ENCODE measurements at places on chromosomes 1 and 21.

- DNase-seq: no peak
These were observed 25.7 kb upstream of the MACF1 start for GRCh38 chr1:39178541-39179431.

DNA sequence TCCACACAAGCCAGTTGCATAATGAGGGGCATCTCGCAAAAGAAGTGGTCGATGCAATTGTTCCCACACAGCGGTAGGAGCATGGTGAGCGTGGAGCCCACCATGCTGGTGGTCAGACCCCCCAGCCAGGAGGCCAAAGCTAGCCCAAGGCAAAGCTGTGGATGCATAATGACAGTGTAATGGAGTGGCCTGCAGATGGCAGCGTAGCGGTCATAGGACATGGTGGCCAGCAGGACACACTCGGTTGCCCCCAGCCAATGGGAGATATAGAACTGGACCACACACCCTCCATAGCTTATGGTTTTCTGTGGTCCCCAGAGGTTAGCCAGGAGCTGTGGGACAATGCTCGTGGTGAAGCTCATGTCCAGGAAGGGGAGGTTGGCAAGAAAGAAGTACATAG, 4.3 kb downstream of the OR2C3 start:
- no peak for DNase-seq

DNA sequence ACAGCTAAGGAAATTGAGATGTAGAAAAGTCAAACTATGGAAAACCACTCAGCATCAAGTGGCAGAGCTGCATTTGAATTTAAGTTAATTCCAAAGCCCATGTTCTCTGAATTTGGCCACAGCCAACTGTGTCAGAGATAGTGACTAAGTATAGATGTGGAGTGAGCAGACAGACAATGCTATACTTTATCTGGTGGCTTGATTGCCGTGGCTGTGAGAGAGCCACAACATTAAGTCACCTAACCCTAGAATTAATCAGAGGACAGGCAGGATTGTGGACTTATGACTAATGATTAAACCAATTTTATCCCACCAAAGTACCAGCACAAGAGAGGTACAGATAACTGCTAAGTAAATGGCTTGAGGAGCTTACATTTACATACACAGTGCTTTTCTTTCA, 209.8 kb downstream of the TPR start:
- no peak for DNase-seq

DNA sequence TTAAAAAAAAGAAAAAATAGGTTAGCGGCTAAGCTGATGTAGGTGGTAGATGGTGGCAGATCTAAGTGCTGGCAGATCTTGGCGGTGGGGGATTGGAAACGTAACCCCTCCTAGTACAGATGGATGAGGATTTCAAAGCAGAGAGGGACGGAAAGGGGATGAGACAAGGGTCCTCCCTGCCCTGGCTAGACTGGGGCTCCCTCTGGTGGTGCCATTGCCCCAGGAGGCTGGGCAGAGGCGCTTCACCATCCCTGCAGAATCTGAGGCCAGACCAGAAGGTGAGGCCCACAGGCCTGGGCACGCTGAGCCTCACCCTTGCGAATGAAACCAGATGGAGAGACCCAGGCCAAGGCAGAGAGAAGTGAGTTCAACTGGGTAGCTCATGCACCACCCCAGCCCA, 7.0 kb upstream of the PLEKHA6 start:
- no peak for DNase-seq

DNA sequence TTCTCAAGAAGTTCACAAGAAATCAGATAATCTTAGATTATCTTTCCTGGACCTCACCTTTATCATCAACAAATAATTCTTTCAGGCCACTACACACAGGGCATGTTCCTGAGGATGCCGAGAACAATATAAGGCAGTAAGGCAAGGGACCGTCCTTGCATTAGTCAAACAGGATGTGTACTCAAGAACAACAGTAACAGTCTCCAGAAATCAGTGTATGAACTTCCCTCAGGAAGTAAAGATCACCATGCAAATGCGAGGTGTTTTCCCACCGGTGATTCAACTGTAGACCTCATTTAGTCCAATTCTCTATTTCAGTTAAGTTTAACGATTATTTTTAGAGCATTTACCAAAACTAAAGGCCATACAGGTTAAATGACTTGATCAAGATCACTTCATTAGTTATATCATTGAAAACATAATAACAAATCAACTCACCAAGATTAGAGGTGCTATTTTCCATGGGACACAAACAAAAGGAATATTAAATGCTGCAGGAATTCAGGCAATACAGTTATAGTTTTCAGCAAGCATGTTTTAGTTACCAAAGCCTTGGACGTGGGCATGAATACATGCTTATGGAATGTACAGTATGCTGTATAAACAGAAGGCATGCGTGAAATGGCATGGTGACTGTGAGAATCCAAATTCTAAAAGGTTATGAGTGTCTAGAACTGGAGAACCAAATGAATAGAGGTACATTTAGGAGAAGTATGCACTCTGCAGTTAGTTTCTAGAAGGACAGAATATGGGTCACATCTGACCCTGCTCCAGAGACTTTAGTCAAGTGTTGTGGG, 145.2 kb downstream of the TNR start:
- no peak for DNase-seq

GRCh38 chr21:29379517-29380054, 80.9 kb downstream of the BACH1 start:
- no peak for DNase-seq

DNA sequence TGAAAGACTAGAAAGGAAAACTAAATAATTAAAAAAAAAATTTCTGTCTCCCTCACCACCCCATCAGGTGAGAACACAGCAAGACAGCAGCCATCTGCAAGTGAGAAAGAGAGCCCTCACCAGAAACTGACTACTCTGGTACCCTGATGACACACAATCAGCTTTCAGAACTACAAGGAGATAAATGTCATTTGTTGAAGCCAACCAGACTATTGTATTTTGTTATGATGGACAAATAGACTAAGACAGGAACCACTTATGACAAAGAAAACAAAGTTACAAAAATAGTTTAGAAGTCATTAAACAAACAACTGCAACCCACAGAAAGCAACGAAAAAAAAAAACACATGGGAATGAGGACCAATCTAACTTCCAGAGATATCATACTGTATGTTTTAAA, 98.3 kb downstream of the FAF1 start:
- no peak for DNase-seq

DNA sequence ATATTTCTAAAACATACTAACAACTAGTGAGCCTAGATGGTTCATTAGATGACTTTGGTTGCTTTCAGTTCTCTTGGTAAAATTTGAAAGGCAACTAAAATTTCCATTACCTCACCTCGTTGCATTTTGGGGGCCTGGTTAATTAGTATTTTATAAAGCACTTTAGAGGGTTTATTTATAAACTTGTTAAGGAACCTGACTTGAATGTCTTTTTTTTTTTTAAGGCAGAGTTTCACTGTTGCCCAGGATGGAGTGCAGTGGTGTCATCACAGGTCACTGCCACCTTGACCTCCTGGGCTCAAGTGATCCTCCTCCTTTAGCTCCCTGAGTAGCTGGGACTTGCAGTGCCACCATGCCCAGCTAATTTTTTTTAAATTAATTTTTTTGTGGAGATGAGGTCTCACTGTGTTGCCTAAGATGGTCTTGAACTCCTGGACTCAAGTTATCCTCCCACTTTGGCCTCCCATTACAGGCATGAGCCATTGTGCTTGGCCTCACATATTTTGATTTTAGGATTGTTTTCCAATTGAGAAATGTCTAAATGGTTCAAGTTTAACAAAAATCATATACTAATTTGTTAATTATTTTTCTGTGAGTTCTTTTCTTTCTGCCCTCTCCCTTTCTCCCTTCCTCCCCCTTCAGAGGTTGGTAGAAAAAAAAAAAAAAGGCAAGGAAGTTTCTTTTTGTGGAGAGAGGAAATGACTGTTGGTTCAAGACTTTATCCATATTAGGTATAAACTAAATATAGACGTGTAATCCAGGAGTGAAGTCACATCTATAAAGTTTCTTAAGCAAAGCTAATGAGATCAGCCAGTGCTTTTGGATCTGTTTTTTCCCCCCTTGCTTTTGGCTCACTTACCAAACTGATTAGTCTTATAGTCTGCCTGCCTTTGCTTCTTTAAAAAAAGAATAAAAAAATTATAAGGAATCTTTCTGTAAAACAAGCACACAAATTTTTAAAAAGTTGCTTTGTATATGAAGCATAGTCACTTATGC, 24.7 kb downstream of the CLIC4 start:
- DNase-seq: no peak

- DNase-seq: no peak
These were observed 93.6 kb downstream of the SIM2 start for GRCh38 chr21:36792505-36792967.
